Memory B cell (primary cell): ENCODE measurements at places on chromosomes 11 and 22.

GRCh38 chr11:103055221-103055890 lies 36.6 kb downstream of the DCUN1D5 start:
- no peak for DNase-seq

DNA sequence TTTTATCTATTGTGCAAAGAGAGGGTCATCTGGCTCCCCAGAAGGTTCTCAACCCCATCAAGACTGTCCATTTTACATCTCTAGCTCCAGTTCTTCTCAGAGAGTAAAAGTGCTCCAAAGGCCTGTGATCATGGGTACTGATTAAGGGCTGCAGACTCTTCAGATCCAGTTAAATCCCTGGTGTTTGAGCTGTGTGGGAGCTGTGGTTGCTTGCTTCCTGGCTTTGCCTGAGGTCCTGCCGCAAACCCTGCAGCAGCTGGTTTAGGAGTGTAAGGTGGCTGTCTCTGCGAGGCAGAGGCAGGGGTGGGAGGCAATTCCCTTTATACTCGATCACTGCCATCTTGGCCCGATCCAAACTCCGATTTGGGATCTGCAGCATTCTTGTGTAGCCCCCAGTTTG lies 1.2 kb downstream of the MRPL17 start:
- DNase-seq = no peak

- DNase-seq = peak; percentile 24
These were observed 38.0 kb upstream of the ETS1 start for GRCh38 chr11:128625326-128625725.

DNA sequence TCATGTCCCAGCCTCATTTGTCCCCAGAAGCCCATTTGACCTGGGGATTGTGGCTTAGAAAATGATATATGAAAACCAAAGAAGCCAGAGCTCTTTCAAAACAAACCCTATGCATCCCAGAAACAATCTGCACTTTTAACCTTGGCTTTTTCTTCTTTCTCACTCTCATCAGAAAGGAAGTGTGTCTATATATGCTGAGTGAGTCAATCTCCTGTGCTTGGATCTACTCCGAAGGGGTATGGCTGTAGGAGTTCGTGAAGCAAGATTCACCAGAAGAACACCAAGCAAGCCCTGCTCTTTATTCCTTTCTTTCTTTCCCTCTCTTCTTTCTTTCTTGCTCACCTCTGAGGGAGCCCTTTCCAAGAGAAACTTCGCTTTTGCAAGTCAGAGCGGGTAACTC lies 636 bp downstream of the PAMR1 start:
- no peak for DNase-seq

- no peak for DNase-seq
These were observed 33.2 kb downstream of the XRCC6 start for GRCh38 chr22:41654322-41654721.

GRCh38 chr11:65975771-65976170 lies 14.2 kb downstream of the SART1 start:
- no peak for DNase-seq

DNA sequence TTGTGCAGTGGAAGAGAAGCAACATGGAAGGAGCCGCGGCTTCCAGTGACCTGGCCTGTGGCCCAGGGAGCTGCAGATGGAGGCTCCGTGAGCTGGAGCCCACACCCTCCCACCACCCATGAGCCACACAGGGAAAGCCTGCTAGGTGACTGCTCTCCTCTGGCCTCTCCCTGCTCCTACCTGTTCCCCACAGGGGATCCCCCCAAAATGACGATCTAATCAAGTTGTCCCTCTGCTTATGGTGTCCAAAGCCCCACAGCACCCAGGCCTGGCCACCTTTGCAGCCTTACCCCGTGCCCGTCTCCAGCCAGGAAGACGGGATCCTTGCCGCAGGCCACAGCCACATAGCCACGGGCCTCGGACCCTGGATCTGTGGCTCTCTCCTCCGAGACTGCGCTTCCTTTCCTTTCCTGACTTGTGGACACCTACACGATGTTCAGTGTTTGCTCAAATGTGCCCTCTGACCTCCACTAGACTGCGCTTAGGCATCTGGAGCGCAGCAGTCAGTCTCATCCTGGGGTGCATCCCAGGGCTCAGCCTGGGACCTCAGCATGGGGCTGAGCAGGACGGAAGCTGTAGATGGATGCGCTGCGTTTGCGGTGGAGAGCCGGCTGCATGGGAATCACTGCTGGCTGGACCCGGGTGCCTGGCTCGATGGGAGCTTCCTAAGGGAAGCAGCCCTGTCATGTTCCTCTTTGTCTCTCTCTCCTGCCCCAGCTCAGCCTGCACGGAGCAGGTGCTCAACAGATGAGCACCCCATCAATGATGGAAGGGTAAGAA lies 133.3 kb downstream of the ST3GAL4 start:
- DNase-seq = no peak

- DNase-seq = no peak
These were observed 228.1 kb downstream of the MN1 start for GRCh38 chr22:27573280-27574001.

DNA sequence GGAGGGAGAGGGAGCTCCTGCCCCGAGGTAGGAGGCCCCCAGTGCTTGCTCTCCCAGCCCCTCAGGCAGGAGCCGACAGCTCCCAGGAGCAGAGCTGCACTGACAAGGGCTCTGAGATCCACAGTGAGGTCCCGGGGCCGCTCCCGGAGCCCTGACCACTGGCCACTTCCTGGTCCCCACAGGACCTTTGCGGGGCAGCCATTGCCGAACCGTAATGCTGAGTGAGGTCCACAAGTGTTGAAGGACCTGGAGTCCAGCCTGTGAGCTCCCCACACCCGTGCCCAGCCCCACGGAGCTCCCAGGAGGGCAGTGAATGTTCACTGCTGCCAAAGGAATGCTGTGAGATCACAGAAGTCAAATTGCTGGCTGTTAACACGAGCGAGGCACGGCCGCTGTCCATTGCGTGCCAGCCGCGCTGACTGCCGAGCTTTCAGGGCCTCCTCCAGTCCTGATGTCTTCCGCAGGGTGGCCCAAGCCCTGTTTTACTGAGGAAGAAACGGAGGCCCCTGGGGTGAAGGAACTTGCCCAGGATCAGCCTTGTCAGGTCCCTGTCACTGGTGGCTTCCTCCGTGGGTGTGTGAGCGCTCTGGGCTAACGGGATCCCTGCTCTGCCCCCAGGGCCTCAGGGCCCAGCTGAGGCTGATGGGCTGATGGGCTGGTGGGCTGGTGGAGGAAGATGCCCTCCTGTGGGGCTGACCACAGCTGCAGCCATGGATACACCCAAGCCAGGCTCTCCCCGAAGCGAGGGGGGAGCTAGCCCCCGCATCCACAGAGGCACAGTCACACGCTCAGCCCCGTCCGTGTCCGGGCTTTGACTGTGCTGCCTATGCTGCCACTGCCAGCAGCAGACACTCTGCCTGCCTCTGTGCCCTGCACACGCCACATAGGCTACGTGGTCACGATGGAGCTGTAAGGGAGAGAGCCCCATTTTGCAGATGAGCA lies 70.8 kb downstream of the WNT7B start:
- no peak for DNase-seq

DNA sequence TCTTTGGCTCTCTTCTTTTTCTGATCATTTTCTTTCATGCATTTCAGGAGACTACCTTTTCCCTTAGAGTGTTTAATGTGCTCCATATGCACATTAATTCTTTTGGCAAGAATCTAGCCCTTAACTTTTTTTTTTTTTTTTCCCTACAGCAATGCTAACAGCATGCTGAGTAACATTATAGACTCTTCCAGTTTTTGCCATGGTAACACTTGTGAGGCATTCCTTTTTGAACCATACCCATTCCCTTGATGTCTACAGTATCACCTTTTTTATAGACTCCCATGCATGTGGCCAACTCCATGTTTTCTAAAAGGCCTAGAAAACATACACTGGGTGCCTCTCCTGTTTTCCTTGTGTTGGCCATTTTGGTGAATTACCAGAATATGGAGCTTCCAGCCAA lies 2.9 kb upstream of the MRPL17 start:
- DNase-seq = no peak

DNA sequence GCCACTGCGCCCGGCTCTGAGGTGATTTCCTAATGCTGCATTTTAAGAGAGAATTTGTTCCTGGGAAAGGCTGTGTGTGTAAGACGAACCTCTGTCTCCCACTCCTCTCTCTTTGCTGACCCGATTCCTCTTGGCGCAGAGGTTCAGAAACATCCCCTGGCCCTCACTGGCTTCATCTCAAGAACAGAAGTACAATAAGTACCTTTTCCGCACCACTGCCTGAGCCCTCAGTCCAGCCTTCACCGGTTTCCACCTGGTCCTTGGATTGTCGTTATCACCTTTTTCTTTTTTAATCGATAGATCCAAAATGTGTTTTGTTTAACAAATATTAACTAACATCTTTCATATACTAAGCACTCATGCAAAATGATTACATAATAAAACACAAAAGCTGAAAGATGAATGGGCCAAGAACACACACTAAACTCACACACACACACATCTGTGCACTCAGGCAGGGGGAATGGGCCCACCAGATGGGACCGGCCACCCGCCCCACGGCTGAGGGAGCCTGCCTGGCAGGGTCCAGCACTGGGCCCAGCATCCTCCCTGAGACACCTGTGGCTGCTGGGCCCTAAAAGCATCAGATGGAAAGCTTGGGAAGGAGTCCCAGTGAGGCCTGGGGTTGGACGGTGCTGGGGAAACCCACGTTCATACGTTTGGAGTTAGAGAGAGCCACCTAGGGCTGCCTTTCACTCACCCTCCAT lies 50.4 kb upstream of the A4GALT start:
- no peak for DNase-seq

DNA sequence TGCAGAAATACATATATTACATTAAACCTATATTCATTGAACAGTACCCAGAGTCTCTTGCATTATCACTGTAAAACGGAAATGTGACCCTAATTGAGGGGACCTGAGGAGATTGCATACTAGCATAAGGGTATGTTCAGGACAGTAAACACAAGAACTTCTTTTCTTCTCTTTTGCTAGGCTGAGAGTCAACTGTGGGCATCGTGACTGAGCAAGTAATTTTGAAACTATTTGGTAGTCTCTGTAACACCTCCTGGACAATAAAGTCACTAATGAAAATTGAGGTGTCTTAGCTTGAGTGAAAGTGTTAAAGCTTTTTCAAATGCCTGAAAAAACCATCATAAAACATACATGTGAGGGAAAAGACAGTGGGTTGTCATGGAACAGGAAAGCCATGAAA lies 90.9 kb downstream of the PDHX start:
- no peak for DNase-seq

- DNase-seq = no peak
These were observed 15.0 kb downstream of the VWCE start for GRCh38 chr11:61279934-61280659.

DNA sequence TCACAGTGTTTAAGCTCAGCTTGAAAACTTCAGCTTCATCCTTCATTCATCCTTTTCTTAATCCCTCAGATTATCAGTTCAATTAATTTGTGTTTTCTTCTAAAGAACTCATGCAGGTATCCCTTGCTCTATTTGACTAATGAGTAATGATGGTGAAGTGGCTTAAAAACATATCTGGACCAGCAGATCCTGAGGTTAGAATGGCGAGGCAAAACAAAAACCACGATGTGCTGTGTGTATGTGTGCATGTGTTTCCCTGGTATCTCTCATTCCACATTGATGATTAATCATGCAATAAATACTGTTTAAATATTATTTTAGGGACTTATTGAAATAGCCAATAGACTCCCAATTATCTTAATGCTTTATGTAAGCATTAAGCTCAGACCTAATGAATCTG lies 437.0 kb downstream of the DYNC2H1 start:
- no peak for DNase-seq

DNA sequence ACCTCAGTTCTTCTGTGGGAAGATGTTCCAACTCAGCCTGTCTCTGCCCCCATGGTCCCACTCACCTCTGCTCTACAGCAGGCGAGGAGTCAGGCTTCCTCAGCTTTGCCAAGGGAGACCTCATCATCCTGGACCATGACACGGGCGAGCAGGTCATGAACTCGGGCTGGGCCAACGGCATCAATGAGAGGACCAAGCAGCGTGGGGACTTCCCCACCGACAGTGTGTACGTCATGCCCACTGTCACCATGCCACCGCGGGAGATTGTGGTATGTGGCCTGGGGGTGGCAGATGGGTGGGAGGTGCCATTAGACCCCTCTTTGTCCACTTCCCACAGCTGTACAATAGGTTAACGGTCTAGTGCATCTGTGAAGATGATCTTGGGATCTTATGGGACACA lies 73.3 kb downstream of the MYO7A start:
- no peak for DNase-seq
